T-helper 17 cell (primary cell): ENCODE measurements at places on chromosomes 4 and X.

- DNase-seq: no peak
These were observed 76.2 kb downstream of the SEL1L3 start for GRCh38 chr4:25786497-25787065.

DNA sequence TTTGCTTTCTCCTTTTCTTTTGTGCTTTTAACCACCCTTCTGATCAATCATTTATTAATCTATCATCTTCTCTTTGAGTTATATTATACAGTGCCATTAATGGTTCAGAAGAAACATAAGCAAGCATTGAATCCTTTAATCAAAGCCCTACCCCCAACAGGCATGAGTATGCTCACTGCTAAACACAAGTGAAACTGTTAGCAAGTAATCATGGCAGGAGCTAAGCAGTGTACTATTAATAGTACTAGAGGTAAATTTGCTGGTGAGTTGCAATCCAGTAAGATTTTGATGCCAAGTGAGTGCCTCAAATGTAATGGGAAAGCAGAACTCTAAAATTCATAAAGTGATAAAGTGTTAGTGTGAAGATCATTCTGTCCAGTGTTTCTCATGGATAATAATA is 57.2 kb downstream of the FNIP2 start:
- DNase-seq: no peak

DNA sequence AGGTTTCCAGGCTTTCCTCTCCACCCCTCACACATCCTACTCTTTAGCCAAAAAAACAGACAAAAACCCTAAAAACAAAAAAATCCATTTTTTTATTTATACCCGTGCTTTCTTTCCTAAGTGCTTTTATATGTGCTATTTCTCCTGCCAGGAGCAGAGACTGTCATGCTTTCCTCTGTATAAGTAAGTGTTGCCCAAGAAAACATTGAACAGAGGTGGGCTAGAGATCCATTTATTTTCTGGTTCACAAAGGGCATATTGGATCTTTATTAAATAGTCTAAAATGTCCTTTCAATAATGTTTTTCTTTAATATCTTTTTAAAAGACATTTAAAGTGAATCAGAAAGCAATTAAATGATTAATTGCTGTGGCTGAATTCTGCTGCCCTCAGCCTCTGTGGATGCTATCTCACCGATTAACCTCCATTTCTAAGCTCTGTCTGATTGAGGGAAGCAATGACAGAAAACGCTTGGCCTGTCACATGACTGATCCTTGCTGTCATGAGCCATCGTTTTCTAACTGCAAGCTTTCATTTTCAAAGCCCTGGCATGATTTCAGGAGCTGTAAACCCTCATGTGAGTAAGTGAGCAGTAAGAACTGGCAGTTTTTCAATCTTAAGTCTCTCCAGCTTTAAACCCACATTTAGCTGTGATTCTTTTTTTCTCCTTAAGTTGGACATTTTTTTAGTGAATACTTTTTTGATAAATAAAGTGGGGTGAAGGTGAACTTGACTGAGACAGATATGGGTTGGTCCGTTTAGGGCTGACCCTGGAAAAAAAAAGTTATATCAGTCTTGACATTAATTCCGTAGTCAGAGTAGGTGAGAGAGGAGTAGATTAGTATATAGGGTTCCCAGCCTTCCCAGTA is 180.7 kb upstream of the PGRMC2 start:
- no peak for DNase-seq

GRCh38 chrX:137425273-137425902 is 140.5 kb upstream of the ZIC3 start:
- no peak for DNase-seq

GRCh38 chrX:11010476-11010875 is 100.7 kb upstream of the HCCS start:
- no peak for DNase-seq
